SK-N-MC (cell line): ENCODE measurements at places on chromosomes 1 and 21.

GRCh38 chr1:149966405-149966804 lies 29.7 kb upstream of the MTMR11 start:
- no peak for DNase-seq

GRCh38 chr1:240244968-240245628 lies 153.4 kb downstream of the FMN2 start:
- no peak for DNase-seq

GRCh38 chr1:64508629-64509028 lies 38.7 kb downstream of the CACHD1 start:
- no peak for DNase-seq

DNA sequence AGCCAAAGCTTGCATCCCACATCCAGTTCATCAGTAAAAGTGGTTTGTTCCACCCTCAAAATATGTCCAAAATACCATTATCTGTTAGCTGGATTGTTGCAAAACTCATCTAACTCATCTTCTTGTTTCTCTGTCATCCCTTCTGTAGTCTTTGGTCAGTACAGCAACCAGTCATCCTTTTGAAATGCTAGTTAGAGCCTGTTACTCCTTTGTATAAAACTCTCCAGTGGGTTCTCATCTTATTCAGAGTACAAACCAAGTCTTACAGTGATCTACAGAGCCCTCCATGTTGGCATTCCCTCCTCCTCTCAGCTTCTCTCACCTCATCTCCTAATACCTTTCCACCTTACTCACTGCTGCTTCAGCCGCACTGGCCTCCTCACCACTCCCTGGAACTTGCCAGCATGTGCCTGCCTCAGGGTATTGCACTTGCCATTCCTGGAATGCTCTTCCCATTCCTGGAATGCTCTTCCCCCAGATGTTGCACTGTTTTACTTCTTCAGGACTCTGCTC lies 70.6 kb downstream of the LAMC1 start:
- no peak for DNase-seq

- no peak for DNase-seq
Observed at GRCh38 chr1:45508295-45509151, 8.4 kb downstream of the MMACHC start.

GRCh38 chr1:230863449-230863848 lies 4.9 kb downstream of the C1orf198 start:
- no peak for DNase-seq

- DNase-seq, result no peak
Observed at GRCh38 chr21:36749935-36750575, 51.1 kb downstream of the SIM2 start.

DNA sequence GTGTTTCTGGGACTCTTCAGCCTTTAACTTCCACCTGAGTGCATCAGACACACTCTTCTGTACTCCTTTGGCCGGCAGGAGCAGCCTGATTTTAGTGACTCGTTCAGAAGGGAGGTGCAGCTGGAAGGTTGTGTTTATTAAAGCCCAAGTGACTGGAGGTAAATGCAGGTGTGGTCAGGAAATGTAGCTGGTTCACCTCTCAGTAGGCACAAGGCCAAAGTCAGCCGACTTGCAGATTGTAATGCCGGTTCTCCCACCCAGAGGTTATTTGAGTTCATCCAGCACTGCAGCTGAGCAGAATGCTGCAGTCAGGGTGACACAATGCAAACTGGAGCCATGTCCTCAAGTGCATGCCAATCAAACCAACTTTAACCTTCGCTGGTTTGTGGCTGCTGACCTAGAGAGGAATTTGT lies 91.5 kb downstream of the SPATA46 start:
- DNase-seq, result no peak

DNA sequence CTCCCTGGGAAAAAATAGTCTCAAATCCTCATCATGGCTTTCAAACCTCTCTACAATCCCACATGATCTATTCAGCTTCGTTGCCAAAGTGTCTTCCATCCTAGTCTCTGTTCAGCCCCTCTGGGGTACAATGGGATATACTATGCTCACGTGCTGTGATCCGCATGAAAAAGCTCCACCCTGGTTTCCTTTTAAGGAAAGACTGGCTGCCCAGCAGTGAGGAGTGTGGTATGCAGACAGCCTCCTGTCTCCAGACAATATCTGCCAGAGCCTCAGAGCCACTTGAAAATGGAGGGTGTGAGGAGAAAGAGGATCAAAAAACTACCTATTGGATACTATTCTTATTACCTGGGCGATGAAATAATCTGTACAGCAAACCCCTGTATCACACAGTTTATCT lies 194.5 kb downstream of the LHX8 start:
- DNase-seq, result no peak

DNA sequence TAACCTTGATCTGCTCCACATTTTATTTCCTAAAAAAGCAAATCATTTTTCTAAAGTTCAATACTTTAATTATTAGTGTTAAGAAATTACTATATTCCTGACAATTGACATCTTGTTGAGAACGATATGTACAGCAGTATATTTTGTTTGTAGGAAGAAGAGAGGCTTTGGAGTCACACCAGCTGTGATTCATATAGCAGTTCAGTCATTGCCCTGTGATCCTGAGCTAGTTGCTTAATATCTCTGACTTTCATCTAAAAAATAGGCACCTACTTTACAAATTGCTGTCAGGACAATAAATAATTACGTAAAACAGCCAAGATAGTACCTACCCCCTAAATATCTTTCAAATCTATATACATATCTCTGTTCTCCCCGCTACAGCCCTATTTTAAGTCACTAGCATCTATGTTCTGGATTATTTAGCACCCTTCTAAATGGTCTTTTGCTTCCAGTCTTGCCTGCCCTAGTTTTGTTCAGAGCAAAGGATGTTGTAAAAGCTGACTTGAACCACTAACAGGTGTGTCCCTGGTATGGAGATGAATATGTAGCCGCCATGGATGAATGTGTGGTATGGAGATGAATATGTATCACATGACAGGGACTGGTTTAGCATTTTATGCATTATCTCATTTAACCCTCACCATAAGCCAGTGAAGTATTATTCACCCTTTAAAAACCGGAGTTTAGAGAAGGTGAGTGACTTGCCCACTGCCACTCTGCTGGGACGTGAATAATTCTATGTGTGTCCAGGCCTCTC lies 42.2 kb downstream of the RNF220 start:
- no peak for DNase-seq

DNA sequence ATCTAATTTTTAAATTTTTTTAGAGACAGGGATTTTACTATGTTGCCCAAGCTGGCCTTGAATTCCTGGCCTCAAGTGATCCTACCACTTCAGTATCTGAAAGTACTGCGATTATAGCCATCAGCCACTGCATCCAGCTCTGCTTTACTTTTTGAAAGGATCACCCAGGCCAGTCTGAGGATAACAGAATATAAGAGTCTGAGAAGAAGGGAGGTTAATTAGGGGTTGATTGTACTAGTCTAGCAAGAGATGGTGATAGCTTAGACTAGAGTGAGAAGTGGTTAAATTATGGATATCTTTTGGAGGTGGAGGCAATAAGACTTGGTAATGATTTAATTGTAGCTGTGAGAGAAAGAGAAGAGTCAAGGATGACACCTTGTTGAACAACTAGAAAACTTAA lies 32.2 kb downstream of the PHACTR4 start:
- DNase-seq, result no peak

GRCh38 chr1:114105421-114105979 lies 48.2 kb downstream of the SYT6 start:
- peak; percentile 14 for DNase-seq

GRCh38 chr1:170720661-170721060 lies 56.7 kb downstream of the PRRX1 start:
- DNase-seq, result no peak

DNA sequence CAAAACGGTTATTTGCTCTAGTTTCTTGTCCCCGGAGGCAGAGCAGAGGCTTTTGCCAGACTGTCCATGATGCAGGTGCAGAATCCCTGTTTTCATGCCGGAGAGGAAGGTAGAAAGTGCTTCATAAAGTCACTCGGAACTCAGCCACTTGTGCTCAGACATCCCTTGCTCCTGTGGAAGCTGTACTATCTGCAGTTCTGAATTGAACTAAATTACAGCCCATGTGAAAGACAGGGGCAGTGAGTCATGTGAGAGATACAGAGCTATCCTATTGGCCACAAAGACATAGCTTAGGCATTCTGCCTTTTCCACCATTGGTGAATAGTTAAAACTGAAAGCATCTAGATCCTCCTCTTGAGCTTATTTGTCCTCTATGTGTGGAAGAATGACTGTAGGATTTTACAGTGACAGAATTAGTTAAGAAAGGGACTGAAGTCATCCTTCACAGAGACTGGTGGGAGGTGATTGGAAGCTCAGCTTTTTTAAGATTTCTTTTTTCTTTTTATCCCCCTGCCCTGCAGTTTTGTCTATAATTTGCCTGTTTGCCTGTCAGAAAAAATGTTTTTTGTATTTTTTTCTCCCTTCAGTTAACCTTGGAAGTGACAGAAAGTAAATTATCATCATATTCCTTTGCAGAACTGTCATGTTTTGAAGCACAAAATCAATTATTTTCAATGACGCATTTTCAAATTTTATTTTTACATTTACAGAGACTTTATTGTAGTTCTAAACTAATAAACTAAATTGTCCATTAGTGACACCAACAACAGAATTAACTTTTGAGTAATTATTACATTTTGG lies 298.6 kb downstream of the PTPRC start:
- peak; percentile 85 for DNase-seq

DNA sequence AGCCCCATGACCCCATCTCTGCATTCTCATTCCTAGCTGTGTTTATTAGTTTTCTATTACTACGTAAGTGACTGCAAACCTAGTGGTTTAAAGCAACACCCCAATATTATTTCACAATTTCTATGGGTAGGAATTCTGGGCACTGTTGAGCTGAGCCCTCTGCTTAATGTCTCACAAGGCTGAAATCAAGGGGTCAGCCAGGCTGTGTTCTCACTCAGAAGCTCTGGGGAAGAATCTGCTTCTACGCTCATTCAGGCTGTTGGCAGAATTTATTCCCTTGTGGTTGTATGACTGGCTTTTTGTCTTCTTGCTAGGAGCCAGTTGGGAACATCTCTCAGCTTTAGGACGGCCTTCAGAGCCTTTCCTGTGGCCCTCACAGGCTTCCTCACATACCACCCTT lies 181.0 kb downstream of the GIPC2 start:
- no peak for DNase-seq

DNA sequence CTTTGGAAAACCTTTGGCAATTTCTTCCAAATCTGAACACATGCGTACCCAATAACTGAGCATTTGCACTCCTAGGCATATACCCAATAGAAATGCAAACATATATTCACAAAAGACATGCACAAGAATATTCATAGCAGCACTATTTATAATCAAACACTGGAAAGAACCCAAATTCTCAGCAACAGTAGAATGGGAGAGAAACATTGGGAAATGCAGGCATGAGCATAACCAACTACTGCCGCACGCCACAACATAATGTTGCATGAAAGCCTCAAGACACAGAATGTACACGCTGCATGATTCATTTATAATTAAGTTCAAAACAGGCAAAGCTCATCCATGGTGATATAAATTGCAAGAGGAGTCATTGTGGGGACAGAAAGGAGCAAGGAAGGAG lies 69.5 kb upstream of the FBXO28 start:
- no peak for DNase-seq

GRCh38 chr1:40625076-40625475 lies 40.4 kb downstream of the RIMS3 start:
- no peak for DNase-seq

DNA sequence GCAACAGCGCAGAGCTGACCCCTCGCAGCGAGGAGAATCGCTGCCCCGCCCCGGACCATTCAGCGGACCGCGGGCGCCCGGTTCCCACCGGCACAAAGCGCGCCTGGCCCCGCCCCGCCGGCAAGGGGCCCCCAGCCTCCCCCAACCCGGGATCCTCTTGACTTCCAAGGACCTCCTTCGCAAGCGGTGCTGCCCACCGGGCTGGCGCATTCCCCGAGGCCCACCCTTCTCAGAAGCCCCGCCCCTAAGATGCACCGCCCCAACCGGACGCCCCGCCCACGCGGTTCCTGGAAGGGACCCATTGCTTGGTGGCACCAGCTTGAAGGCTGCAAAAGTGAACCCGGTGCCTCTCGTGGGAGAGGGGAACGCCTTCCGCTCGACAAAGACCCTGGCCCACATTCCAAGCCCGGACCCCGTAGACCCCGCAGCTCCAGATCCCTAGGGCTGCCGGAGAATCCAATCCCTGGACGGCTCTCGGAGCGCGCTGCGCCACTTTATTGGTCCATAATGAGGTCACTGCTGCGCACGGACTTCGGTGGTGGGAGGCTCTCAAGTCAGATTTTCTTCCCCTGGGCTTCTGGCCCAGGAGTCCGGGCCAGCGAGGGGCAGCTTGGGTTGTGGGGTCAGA lies 2.0 kb downstream of the HES3 start:
- no peak for DNase-seq

GRCh38 chr1:197844651-197845050 lies 57.8 kb upstream of the C1orf53 start:
- no peak for DNase-seq

DNA sequence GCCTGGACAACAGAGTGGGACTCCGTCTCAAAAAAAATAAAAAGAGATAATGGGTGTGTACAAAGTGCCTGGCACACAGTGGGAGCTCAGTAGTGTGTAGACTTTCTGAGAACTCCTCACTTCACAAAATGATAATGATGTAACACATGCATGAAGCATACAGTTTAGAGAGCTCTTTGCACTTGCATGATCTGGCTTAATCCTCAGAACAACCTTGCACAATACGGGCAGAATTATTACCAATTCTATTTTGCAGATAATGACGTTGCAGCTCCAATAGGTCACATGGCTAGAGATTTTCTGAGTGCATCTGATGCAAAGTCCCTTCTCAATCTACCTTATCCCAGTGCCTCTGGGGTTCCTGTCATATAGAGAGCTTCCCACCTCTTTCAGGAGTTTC lies 71.4 kb downstream of the CD247 start:
- DNase-seq, result no peak

DNA sequence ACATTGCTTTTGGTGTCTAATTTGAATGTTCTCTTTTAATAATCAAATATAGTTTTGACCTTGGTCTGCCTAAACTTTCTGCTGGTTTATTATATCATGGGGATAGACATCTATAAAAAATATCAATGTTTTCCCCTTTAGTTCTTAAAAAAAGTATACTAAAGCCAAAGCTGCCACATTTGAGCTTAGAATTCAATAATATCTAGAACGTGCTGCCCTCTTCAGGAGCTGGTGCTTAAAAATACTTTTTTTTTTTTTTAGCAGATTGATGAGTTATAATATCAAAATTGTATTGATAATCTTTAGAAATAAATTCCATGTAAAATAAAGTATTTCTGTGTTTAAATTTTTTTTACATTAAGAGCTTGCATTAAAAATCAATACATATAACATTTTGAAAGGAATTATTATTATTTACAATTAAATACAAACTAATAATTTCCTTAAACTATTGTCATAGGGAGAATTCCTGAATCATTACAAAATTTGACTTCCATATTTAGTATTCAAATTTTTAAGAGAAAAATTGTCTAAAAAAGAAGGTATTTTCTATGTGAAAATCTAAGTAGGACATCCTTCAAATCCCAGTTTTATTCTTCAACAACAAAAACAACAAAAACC lies 40.1 kb upstream of the ADGRL2 start:
- peak; percentile 16 for DNase-seq

DNA sequence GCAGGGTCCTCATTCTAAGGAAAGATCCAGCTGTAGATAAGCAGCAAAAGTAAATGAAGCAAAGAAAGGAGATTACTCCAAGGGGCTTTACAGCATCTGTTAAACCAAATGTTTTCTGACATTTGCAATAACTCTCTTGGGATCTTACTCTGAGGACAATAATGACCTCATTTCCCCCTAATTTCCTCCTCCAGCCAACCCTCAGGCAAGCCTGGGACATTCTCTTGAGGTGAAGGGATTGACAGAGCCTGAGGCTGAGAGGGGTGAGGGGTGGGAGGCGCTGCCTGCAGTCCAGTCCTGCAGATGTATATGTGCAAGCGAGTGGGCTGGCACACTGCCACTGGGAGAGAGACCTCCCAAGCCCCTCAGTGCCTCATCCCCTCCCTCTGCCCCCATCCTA lies 40.5 kb upstream of the NEK2 start:
- DNase-seq, result no peak
